ENCODE measurements at places on chromosomes 11 and 22.
A peak's percentile ranks its signal among the peaks of the same experiment; 100 is the strongest.

- DNase-seq = no peak
These were observed 373.1 kb downstream of the ETS1 start for GRCh38 chr11:128214263-128214662.

- no peak for DNase-seq
These were observed 648 bp downstream of the DLG2 start for GRCh38 chr11:85626496-85626895.

- DNase-seq = no peak
These were observed 4.1 kb downstream of the BEST1 start for GRCh38 chr11:61954106-61954850.

GRCh38 chr22:41907436-41908401 is 7.2 kb downstream of the SHISA8 start:
- no peak for DNase-seq

DNA sequence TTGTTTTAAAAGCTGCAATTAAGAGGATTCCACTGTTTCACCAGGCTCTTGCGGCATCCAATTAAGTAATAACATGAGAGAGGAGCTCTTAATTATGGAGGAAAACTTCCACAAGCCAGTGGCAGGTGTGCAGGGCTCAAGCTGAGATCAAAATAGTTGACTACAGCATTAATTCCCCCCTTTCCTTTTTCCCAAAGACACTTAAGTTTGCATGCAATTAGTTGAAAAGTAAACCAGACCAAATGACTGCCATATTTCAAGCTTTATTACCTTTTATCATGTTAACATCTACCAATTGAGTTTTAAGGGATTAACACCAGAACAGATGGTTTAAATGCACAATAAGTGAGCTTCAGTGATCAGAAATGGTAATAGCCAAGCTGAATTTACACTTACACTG is 32.1 kb downstream of the FAM168A start:
- no peak for DNase-seq

GRCh38 chr11:33652930-33653329 is 47.7 kb downstream of the C11orf91 start:
- DNase-seq = no peak

DNA sequence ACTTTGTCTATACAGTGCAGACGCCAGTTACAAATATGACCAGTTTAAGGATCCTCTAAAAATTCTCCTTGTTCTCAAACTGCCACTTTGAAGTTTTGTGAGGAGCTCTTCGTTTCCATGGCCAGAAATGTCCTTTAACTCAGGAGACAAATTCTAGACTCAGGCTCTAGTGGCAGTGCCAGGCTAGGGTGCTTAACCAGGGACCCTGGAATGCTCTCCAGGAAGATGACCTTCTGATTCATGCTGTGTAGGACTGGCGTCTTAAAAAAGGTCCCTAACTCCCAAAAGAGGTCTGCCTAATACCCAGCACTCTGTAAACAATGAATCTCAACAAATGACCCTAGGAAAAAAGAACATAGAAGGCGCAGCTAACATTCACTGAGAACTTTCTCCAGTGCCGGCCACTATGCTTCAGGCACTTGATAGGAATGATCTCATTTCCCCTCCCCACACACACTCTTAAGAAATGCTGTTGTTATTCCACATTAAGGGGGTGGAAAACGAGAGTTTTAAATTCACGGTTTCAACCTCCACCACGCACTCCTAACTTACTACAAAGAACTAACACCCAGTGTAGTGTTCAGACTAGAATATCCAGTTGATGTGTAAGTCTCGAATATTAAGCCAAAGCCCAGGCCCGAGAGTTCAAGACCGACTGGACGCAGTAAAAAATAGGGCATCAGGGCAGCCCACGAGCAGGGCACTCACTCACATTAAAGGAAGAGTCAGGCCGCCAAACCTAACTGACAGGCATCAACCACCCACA is 747 bp downstream of the NXF1 start:
- no peak for DNase-seq

DNA sequence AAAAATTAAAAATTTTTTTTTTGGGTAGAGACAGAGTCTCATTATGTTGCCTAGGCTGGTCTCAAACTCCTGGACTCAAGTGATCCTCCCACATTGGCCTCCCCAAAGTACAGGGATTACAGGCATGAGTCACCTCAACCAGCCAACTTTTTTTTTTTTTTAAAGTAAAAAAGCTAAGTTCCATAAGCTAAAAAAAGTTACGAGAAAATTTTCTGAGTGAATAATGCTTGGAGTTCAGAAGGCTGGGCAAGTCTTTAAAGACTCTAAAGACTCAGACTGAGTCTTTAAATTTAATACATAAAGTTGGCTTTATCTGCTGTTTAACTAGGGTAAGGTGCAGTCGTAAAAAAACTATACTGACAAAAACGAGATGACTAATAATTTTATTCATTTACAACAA is 5.6 kb downstream of the DDX6 start:
- no peak for DNase-seq

- no peak for DNase-seq
These were observed 29.1 kb downstream of the RAB38 start for GRCh38 chr11:88146106-88146505.

- DNase-seq = no peak
These were observed 17.1 kb upstream of the NXPE4 start for GRCh38 chr11:114612686-114613085.

DNA sequence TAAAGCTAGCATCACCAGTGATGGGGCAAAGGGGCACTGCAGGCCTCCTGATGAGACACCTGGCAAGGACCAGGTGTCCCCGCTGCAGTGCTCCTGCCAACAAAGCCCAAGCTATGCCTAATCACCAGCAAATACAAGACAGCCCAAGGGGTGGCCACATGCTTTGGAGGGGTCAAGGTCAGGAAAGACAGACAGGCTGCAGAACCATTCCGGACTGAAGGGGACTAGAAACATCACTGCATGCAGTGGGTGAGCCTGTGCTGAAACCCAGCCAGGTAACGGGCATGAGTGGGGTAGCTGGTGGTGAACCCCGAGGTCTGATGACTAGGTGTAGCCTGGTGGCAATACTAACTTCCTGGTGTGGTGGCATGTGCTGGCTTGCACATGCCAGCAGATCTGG is 111.1 kb downstream of the MED15 start:
- DNase-seq = no peak

DNA sequence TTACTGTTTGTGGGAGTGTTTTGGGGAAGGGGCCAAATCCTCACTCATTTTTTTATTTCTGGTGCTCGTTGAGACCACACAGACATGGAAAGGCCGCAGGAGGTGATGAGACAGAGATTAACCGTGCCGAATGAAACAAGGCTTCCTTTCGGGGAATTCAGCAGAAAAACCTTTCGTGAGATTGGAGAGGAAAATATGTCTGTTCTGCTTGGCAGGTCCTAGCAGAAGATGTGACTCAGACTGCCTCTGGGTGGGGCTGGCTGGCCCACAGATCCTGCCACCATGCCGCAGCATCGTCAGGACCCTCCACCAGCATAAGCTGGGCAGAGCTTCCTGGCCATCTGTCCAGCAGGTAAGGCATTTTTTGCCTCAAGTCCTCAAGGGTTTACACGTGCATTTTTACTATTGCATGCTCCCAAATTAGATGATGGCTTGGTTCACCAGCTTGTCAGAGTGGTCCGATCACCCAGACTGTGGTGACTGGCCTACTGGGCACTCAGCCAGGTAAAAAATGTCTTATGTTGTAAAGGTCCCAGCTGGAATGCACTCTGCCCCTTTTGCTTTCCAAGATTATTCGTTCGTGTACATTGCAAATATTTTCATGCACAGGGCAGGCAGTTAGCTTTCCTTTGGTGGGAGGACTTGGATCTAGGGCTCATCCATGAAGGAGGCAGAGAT is 1.5 kb downstream of the DDB2 start:
- no peak for DNase-seq

DNA sequence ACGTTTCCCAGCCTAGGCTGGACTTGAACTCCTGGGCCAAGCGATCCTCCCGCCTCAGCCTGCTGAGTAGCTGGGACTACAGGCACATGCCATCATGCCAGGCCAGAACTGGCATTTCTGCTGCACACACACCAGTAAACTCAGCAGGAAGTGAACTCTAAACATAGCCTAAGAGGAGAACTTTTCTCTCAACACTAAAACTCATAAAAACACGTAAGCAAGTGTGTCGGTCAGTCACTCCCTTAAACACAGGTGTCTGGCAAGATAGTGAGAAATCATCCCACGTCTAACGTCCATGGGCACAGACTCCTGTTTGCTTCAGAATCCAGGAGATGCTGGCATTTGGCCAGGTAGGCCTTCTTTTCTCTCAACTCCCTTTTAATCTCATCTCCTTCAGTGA is 104.8 kb downstream of the RPL27A start:
- no peak for DNase-seq

GRCh38 chr11:1736447-1736992 is 13.9 kb downstream of the IFITM10 start:
- no peak for DNase-seq

DNA sequence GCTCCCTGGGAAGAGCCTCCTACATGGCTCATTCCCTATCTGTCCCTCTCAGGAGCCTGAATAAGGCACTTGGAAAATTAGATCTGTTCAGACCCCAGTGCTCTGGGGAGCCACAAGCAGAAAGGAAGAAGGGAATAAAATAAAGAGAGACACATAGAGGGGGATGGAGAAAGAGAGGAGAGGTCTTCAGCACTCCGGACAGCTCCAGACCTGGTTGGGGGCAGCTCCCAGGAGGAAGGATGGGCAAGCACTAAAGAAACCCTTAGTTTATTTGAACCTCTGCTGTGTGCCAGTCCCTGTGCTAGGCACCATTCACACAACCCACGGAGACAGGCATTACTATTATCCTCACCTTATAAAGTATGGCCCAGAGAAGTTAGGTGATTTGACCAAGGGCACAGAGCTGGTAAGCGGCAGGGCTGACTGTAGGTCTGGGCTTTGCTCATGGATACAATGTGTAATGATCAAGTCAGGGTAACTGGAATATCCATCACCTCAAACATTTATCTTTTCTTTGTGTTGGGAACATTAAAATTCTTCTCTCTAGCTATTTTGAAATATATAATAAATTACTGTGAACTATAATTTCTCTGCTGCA is 53.7 kb upstream of the LRRC32 start:
- no peak for DNase-seq

DNA sequence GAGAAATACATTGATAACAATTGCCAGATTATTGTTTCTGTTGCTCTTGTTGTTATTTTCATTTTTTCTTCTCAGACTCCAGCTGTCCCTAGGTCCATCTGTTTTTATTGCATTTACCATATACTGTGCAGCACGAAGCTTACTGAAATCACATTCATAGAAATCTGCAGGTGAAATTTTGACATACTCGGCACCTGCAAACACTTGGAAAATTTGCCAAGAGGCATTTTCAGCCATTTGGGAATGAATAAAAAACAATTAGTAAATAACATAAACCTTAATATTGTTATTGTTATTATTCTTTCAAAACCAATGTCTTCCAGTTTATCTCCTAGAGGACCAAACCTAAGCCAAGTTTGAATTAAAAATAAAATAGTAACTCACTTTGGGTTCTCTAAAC is 2357.2 kb downstream of the LRRC4C start:
- no peak for DNase-seq

DNA sequence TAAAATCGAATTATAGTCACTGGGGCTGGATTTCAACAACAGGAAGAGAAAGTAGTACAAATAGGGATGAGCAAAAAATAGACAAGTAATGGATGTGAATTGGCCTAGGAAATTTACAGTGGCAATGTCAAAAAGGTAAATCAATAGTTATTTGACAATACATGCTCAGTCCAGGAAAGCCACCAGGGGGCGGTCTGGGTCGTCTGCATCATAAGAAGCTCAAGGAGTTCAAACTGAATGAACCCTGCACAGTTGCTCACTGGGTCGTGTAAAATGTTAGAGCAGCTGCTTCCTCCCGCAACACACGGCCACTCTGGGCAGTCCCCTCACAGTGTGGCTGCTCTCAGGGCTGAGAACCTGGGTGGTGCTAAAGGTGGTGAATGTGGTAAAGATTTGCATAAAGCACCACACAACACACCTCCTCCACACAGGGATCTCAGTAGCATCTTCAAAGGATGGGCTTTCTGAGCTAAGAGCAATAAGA is 85.9 kb downstream of the ZNF280B start:
- DNase-seq = peak; percentile 16

DNA sequence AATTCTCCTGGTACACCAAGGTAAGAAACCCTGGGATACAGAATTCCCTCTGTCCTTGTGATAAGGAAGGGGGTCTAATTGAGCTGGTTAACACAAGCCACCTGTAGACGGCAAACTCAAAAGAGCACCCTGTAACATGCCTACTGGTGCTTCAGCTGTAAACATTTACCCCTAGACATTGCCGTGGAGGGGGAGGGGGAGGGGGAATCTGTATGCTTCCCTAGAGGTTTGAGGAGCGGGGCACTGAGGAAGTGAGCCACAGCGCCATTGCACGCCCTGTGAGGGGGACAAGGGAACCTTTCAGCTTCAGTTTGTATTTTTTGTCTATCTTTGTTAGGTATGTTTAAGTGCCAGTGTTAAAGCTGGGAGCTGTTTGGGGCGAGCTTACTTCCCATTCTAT is 99.8 kb downstream of the AASDHPPT start:
- no peak for DNase-seq

GRCh38 chr11:78314762-78315161 is 102.9 kb downstream of the GAB2 start:
- DNase-seq = no peak

DNA sequence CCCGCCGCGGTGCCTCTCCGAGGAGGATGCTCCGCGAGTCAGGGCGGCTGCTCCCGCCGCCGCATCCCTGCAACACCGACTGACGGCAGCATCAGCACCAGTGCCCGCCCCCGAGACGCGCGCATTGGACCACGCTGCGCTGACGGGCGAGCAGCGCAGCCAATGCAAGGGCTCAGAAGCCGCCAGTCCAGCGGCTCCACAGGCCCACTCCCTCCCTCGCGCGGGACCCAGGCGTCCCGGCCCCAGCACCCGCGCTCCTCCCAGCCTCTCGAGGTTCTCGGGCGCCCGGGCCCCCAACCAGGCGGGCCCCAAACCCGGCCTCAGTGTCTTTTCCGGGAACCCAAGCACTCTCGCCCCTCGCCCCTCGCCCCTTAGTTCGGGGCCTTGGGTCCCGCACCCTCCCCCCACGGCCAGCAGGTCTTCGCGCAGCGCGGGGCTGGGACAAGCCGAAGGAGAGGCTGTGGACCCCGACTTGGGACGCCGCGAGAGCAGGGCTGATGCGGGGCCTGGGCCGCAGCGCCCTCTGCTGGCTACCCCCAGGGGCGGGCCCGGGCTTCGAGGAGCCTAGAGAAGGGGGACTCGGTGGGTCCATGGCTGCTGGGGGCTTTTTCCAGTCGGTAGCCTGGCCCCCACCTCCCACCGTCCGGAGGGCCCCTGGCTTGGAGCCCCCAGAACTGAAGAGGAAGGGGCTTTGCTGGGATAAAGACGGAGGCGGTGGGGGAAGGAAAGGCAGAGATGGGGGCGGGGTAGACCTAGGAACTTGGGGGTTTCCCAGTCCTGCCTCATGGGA is at the start of gene NRXN2:
Gene NRXN2 (minus strand): TSS at position 81 of the 790 bp plus-strand sequence. CDS start 9,498 bp downstream, outside the sequence.
- DNase-seq = peak; percentile 81

DNA sequence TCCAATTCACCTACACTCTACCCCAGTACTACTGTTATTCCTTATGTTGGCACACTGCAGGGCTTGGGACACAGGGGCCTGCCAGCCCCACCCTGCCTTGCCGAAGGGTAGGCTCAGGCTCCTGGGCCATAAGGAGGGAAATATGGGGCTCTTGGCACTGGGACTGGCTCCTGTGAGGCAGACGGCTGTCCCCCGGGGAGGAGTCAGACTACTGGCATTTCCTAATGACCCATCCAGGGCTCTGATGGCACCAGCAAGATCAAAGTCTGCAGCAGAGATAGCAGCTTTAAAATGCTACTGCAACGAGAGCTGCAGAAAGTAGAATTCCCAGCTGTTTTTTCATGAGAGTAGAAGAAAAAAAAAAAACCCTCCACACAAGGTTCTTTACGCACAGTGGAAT is 42.2 kb upstream of the CYP2D6 start:
- no peak for DNase-seq
